ENCODE measurements at places on chromosomes 5 and 9. TPM values are rescaled to one million over a fixed set of nuclear protein-coding genes. Genes with fewer than 3 reads are reported as not detected.
A peak's percentile ranks its signal among the peaks of the same experiment; 100 is the strongest.

DNA sequence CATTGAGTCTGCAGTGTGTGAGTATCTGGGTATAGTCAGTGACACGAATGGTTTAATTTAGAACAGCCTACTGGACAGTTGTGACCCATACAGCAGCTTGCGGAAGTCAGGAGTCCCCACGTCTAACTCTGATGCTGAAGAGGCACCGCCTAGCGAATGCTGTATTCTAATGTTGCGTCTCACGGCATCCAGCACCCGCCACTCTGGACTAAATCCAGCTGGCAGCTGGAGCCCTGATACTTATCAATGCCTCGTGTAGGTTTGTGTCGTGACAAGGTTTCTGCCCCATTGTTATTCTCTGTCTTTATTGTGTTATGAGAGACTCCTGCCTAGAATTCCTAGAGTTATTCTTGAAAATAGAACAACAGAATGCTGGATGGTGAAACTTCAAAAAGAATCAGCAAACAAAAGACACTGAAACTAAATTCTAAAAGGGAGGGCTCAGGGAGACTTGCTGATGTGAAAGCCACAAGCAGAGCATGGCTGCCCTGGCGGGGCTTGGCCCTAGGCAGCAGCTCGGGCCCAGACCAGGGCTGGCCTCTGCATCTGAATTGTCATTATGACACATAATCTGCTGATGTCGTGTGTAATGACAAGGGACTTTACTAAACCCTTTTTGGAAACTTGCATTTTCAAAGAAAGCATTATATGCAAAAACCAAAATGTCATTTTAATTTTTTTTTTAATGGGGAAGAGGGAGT lies 123.5 kb upstream of the ICE1 start:
- no peak for DNase-seq

DNA sequence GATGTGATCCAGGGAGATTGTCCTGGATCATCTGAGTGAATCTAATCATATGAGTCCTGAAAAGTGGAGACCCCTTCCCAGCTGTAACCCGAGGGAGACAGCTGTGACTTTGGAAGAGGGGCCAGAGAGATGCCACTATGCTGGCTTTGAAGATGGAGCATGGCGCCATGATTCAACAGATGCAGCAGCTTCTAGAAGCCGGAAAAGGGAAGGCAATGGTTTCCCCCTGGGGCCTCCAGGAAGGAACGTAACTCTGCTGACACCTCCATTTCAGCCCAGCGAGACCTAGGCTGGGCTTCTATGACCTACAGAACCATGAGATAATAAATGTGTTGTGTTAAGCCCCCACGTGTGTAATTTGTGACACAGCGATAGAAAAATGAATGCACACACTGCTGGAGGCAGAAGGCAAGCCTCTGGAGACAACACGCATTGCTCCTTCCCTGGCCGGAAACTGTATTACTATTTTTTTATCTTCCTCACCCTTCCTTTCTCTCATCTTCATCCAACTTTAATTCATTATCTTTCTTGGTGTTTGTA lies 16.6 kb upstream of the SARDH start:
- no peak for DNase-seq

DNA sequence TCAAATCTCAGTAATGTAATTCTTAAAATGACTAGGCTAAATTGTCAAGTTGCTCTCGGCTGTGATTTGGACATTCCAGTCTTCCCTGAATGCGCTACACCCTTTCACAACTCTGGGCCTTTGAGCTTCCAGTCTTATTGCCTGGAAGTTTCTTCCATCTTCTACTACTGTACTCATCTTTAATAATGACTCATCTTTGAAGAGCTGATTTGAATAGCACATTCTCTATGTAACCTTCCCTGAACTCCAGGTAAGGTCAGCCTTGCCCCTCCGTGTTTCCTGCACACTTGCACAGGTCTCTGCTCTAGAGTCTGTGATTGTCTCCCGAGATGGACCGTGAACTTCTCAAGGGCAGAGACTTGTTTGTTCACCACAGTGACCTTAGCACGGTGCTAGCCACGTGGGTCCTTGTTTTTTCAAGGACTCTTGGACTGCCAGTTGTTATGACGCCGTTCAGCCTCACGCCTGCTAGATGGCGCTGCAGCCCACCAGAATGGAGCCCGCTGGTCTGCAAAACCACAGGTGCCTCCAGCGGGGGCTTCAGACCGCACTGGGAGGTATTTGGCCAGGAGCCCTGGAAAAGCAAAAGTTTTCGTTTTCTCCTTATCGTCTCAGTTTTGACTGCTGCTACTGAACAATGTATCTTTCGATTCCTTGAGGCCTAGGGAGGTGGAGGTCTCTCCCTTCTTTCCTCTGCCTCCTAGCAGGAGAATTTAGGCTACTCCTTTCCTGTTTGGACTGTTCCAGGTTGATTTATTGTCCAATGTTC lies 44.4 kb downstream of the SEC61B start:
- DNase-seq, result peak; percentile 74

DNA sequence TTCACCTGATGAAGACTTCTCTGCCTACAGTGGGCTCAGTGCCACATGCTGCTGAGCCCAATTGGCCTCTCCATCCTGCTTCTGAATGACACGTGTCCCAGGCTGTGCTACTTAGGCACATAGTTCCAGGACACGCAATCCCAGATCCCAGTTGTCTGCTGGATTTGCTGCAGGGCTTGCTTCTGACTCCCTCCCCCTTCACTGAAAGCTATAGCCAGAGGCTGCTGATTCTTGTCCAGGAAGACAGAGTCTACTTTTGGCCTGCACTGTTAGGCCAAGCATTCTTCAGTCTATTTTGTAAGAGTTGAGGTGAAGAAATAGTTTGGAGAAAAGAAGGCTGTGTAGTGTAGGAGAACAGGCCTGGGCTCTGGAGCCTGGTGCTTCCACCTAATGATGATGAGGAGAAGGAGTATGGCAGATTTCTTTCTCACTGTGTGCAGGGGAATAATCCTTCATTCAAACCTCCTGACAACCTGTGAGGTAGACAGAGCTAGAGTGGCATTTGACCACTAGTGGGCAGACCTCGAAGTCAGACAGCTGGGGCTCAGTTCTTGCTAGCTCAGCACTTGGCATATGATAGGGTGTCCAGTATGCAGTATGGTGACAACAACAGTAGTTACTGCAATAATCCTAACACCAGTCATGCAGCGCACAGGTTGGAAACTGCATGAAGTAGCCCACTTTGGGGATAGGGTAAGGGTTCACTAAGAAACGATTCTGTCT lies 19.5 kb upstream of the ASPN start:
- peak; percentile 4 for DNase-seq

DNA sequence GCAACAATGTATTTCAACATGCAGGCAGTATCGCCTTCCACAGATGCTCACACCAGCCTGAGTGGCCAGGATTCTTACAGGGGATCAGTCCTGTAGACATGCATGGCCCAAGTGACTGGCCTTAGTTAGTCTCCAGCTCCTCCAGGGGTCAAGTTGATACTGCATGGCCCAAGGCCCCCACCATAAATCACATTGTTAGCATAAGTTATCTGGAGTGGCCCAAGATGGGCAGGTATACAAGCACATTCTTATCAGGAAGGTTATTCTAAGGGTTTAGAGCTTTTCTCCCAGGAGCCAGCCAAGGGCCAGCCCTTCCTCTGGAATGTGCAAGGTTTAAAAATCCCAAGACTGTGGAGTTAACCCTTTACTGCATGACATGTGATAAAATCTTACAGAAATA lies 230.9 kb upstream of the NFIL3 start:
- no peak for DNase-seq

GRCh38 chr5:142894315-142894714 lies 124.1 kb downstream of the ARHGAP26 start:
- no peak for DNase-seq

DNA sequence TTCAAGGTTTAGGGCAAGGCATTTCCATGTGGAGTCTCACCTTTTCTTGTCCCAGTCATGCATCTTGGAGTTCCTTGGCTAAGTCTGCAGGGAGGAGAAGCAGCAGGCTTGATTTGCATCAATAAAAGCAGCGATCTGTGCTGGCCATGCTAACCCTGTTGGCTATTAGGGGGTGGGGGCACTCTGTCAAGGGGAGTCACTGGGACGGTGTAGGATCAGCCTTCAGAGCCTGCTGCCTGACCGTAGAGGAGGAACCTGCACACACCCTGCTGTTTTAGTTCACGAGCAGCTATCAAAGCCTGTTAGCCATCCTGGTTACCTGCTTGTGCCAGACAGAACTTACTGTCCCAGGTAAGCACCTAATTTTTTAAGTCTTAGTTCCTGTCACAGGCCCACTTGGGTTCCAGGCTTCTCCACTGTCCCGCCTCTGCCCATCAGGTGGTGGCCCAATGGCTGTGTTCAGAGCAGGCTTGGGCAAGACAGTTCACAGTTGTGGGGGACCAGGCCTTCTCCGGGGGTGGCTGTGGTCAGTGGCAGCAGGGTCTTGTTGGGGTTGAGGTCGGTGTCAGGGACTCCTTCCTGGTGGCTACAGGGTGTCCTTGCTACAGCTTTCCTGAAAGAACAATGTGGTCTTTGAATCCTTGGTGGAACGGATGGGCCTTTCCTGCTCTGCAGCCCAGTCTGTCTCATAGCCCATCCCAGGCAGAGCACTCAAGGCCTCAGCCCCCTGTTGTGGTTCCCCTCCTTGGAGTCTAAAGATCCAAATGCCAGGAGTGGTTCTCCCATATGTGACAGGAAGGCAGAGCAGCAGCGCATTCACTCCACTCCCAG lies 43.7 kb downstream of the SECISBP2 start:
- no peak for DNase-seq

DNA sequence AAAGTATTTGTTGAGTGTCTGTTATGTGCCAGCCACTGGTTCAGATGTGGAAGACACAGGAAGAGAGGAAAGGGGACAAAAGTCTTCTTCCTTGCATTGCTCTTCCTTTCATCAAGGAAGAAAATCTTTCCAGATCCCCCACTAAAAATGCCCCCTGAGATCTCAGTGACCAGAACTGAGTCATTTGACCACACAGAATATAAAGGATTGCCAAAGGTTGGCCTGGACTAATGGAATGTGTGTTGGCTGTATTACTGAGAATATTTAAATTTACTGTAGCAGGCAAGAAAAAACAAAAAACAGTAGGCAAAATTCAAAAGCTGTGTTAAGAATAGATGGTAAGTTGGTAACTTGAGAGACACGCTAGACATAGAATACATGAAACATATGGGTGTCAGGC lies 10.0 kb upstream of the SEPTIN8 start:
- DNase-seq, result no peak

GRCh38 chr5:174503461-174504265 lies 220.7 kb upstream of the MSX2 start:
- no peak for DNase-seq

DNA sequence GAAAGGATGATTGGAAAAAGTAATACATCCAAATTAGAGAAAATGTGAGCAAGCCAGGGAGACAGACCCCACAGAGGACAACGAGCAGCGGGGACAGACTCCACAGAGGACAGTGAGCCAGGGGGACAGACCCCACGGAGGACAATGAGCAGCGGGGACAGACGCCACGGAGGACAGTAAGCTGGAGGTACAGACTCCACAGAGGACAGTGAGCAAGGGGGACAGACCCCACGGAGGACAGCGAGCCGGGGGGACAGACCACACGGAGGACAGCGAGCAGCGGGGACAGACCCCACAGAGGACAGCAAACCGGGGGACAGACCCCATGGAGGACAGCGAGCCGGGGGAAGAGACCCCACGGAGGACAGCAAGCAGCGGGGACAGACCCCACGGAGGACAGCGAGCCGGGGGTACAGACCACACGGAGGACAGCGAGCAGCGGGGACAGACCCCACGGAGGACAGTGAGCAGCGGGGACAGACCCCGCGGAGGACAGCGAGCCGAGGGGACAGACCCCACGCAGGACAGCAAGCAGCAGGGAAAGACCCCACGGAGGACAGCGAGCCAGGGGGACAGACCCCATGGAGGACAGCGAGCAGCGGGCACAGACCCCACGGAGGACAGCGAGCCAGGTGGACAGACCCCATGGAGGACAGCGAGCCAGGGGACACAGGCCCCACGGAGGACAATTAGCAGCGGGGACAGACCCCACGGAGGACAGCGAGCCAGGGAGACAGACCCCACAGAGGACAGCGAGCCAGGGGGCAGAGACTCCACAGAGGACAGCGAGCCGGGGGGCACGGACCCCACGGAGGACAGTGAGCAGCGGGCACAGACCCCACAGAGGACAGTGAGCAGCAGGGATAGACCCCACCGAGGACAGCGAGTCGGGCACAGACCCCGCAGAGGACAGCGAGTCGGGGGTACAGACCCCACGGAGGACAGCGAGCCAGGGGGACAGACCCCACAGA lies 1.9 kb upstream of the ZDHHC11 start:
- no peak for DNase-seq

DNA sequence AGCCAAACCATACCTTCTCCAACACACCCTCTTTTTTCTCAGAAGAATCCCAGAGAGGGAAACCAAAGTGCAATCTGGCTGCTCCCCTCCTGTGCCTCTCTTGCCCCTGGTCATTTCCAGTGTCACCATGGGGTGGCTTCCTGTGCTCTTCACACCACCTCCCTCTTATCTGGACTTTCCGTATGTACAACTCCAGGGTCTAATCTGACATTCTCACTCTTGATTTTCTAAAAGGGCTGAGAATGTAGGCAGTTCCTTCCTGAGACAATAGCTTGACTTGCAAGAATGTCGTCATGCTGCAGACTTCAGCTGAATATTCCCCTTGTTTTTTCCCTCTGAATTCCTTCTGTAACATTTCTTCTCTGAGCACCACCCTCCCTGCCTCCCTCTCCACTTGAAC lies 110.2 kb downstream of the FBXL7 start:
- DNase-seq, result no peak

GRCh38 chr5:179792612-179793467 lies 946 bp upstream of the LTC4S start:
- no peak for DNase-seq

DNA sequence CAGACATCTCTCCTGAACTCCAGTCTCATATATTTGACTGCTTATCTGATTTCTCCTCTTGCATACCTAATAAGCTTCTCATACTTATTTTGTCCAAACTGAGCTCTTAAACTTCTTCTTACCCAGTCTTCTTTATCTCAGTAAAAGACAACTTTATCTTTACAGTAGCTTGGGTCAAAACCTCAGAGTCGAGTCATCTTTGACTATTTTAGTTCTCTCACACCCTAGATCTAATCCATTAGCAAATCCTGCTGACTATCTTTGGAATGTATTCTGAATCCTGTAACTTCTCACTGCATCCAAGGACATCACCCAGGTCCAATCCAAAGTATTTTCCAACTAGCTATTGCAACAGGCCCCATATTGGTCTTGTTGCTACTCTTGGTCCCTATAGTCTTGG lies 11.8 kb upstream of the JAK2 start:
- DNase-seq, result no peak

GRCh38 chr5:163496286-163496685 lies 9.1 kb upstream of the MAT2B start:
- DNase-seq, result no peak

GRCh38 chr5:119583684-119584083 lies 45.7 kb upstream of the FAM170A start:
- DNase-seq, result no peak

The GAPT gene
- not detected for total RNA-seq

The LRRC19 gene
- total RNA-seq, result not detected

The HNRNPAB gene
- 196 TPM for total RNA-seq

The HTR4 gene
- not detected for total RNA-seq

The TSSK1B gene
- total RNA-seq, result not detected

The CDC37L1 gene
- total RNA-seq, result 9.3 TPM

The FBN2 gene
- total RNA-seq, result not detected

The ADAMTS6 gene
- total RNA-seq, result 1.6 TPM

The CA9 gene
- total RNA-seq, result 1.6 TPM

The MINAR2 gene
- not detected for total RNA-seq

The FBP1 gene
- 3.3 TPM for total RNA-seq

Data from activated T-cell treated with anti-CD3 and anti-CD28 coated beads, Interleukin-2, amount 50 U/mL, for 72 hours (primary cell).